ENCODE measurements at places on chromosomes 1 and 21.

DNA sequence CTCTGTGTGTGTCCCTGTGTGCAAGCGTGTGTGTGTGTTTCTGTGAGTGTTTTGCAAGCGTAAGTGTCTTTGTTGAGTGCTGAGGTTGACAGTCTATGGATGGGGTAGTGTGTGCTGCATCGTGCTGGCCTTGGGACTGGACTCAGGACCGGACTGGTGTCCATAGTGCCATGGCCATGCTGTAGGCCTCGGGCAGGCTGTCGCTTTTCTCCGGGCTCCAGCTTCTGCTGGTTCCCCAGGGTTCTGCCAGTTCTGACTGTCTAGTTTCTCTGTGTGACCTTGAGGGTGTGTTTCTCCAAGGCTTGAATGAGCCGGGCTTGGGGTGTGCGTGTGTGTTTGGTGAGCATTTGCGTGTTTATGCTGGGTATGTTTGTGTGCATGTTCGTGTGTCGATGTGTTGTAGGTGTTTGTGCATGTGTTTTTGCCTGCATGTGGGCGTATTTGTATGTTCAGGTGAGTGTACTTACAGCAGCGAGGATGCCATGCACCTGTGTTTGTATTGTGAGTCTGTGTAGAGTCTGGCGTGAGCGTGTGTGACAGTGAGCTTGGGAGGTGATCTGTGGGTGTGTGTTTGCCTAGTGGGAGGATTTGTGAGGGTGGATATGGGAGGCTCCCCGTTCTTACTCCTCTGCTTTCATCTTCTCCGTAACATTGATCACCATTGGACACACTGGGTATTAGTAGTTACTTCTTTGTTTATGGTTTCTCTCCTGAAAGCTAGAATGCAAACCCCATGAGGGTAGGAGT is 51.7 kb upstream of the POU3F1 start:
- no peak for DNase-seq

DNA sequence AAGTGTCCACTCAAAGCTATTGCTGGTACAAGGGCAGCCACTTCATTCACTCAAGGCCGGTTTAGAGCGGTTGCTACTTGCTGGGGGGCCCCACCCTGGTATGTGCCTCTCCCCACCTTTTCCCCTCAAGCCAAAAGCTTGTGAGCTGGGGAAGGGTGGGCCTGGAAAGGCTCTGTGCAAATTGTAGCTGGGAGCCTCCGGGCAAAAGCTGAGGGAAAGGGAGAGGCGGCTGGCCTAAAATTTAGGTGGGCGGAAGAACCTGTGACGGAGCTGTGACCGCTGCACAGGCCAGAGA is 306 bp upstream of the SH3D21 start:
- DNase-seq, result no peak

- no peak for DNase-seq
Observed at GRCh38 chr1:79215311-79215710, 208.8 kb upstream of the ADGRL4 start.

DNA sequence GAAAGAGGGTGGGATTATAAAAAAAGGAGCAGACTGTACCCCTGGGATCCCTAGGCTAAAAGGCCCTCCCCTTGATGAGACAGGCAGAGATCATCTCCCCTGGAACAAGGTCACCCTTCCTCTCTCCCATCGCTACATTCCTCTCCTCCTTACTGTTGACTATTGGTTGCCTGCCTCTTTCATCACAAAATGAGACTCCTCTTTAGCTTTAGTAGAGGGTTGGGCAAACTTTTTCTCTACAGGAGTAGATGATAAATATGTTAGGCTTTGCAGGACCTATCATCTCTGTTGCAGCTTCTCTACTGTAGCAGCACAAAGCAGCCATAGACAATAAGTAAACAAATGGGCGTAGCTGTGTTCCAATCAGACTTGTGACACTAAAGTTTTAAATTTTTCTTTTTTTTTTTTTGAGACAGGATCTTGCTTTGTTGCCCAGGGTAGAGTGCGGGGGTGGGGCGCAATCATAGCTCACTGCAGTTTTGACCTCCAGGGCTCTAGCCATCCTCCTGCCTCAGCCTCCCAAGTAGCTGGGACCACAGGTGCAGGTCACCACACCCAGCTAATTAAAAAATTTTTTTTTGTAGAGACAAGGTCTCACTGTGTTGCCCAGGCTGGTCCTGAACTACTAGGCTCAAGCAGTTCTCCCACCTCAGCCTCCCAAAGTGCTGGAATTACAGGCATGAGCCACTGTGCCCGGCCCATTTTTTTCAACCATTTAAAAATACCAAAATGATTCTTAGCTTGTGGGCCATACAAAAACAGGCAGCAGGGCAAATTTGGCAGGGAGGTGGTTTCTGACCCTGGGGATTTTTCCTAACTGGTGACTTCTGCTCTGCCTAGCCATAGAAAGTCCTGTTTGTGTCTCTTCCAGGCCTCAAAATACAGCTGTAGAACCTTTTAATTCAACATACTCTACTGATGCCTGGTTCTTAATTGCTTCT is 15.1 kb downstream of the MCL1 start:
- DNase-seq, result no peak

DNA sequence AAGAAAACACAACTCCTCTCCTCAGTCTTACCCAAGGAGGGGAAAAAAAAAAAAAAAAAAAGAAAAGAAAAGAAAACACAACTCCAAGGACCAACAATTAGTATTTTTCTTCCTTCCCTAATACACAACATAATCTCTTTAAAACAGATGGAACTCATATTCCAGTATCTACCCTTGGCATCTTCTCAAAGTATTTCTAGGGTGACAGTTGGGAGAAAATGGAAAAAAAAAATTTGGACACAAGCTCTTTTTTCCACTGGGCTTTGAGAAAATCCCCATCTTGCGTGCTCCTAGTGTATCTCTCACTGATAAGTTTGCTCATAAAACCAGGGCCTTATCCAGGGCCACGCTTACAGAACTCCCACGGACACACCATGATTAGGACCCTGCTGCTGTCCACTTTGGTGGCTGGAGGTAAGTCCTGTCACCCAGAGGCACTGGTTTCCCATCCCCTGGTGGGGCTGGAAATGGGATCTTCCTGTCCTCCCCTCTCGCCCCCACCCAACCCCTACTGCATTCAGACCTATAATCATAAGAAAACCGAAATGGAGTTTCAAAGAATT is at the start of gene CELA2B:
CELA2B (plus strand) TSS at position 353 of the 563 bp plus-strand sequence; CDS start at position 375, 22 bp downstream.
- DNase-seq, result no peak

DNA sequence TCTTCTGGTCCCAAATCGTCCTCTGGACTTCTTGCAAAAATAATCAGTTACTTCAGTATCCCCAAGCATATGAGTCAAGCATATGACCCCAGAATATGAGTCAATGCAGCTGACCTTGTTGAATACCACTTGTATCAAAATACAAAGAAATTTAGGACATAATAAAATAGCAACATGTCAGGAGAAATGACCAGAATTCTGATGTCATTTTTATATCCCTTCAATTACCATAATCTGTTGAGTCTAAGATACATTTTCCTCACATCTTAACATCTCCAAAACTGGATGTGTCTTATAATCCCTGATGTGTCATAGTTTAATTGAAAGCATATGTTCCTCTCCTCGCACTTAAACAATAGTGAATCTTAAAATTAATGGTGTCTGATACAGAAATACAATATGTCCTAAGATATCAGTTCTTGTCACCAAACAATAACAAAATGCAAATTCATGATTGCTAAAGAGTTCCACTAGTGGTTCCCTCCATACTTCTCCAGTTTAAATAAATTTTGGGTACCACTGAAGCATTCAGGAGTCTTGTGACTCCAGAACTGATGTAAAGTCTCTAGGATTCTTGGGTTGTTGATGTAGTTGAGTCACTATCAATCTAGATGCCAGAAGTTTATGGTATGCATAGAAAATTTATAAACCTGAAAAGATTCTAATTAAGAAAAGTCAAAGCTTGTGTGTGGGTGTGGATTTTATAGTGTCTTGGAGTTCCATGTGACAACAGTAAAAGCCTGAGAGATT is 41.8 kb downstream of the KIFAP3 start:
- DNase-seq, result no peak
